ENCODE measurements at places on chromosomes 11 and 22.
A peak's percentile ranks its signal among the peaks of the same experiment; 100 is the strongest.

DNA sequence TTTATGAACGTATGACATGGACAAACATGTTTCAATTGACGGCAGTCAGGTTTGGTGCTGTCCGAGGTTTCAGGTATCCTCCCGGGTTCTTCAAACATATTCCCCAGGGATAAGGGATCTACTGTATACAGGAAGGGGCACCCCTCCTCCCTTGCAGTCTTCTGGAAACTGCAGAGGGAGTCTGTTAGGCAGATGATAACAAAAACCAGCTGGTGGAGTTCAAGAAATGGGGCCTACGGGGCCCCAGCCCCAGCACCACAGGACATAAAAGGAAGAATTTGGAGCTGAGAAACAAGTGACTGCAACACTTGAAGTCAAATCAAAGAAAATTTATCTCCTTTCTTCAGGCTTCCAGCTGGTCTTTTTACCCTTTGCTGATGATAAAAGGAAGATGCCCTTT is 32.1 kb downstream of the SNU13 start:
- DNase-seq = no peak

DNA sequence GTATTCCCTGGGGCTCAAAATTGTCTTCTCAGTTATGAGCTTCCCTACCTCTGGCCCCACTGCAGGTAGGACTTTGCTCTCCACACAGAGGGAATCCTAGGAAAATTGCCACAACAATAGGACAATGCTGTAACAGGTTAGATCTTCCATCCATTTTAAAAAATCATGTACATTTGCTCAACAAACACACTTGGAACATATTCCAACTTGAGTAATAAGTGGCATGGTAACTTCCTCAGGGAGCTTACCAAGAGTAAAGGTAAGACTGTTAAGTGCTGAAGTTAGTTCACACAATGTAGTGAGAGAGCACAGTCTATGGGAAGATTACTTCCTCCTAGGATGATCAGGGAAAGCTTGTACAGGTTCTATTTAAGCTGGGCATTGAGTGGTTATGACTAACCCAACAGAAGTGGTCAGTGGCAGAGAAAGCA is 78.9 kb upstream of the BIRC3 start:
- peak; percentile 46 for DNase-seq

GRCh38 chr11:48020092-48020755 is 39.9 kb downstream of the PTPRJ start:
- DNase-seq = no peak

DNA sequence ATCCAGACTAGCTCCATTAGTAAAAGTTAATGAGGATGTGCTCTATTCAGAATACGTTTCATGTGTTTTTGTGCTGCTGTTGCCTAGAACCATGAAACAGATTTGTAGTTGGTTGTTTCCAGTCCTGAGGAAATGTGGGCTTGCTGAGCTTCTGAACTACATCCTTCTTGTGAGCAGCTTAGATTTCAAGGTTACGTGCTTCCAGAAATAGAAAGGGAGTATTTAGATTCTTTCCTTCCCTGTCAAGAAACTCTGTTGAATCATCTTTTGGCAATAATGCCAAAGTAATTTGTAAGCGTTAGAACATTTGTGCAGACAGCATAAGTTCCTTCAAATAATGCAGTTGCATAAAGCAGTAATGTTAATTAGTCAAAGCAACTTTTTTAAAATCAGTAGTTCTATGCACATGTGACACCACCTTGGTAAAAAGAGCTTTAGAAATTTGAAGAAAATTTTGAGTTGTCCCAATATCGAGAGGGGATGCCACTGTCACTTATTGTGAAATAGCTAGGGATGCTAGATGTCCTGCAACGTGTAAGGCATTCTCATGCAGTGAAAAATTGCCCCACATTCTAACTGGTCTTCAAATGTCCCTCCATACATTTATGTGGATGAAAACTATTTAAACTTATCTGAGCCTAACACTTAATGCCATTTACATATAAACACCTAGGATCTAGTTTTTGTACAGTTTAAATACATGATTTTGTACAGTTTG is 169.6 kb downstream of the ETS1 start:
- DNase-seq = peak; percentile 59

- no peak for DNase-seq
These were observed 1417.1 kb downstream of the BRD1 start for GRCh38 chr22:48410536-48410935.

DNA sequence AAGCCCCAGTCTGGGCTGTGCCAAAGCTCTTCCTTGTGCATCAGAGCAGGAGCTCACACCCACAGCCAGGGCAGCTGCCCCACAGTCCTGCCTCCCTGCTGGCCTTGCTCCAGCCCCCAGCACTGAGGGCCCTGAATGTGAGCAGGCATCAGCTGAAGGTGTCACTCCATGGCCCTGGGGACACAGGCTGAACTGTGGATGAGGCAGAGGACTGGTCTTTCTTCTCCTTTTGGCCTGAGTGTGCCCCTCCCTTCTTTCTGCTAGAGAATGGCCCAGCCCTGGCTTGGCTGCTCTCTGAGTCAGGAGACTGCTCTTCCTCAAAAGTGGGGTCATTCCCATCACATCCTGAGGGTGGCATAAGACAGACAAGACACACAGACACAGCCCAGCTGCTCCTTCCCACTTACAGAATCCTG is 16.2 kb downstream of the OTOG start:
- DNase-seq = peak; percentile 22

DNA sequence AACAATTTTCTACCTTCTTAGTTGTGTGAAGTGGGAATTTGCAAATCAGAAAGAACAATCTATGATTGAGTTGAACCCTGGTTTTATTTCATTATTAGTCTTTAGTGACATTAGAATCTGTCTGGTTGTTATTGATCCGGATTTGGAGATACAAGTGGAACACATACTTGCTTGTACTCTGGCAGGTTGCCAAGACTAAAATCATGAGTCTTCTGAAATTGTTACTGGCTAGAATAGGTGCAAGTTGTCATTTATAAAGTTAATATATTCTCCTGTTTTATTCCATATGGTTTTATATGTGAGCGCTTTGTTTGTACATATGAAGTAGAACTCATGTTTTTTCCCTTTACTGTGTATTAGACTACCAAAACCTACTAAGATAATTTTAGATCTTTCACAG is 23.0 kb downstream of the CCDC15 start:
- DNase-seq = no peak

DNA sequence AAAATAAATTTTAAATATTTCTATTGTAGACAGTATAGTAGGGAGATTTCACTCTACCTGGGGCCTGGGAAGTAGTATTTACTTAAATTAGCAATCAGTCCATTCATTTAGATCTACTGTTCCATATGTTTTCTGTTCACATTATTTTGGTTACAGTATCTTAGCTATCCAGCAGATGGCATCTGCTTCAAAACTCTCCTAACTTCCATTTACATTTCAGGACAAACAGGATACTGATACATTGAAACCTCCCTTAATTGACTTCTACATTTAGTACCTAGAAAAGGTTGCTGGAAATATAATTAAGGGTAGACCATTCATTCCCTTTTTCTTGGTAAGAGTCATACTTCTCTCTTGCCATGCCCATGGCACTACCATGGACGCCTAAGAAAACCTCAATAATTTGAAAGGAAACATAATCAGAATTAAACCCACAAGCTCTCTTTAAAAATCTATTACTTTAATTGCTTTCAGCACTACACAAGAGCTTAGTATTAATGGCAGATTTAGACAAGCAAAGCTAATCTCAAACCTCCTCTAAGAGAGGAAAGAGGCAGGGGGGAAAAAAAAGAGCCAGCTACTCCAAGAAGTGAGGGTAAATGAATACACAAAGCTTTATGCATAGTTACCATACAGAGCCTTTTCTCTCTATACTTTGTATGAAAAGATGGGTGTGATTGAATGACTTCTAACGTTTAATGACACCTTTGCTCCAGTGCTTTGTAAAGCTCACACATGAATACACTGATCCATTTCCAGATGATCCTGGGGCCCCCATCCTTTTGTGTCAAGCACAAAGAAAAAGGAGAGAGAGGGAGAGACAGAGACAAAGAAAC is 131.2 kb upstream of the MTMR2 start:
- peak; percentile 68 for DNase-seq

DNA sequence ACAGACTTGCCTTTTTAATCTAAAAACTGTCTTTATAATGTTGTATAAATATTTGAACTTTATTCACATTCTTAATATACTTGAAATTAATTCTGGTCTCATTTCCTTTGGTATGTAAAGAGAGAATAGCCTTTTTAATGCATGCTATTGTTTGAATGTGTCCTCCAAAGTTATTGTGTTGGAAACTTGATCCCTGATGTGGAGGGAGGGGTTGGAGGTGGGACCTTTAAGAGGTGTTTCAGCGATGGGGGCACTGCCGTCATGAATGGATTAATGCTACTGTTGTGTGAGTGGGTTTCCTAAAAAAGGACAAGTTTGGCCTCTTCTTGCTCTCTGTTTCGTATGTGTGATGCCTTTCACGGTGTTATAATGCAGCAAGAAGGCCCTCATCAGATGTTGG is 131.7 kb downstream of the DDX10 start:
- no peak for DNase-seq

GRCh38 chr11:6419009-6419631 is at the start of gene APBB1:
TSS of gene APBB1 (minus strand) at chr11:6419094. CDS start at chr11:6411347, 7,747 bp downstream.
- DNase-seq = peak; percentile 23

GRCh38 chr22:42236268-42236667 is 34.2 kb downstream of the TCF20 start:
- DNase-seq = no peak

- no peak for DNase-seq
These were observed 34.2 kb upstream of the RRM1 start for GRCh38 chr11:4060182-4060923.

DNA sequence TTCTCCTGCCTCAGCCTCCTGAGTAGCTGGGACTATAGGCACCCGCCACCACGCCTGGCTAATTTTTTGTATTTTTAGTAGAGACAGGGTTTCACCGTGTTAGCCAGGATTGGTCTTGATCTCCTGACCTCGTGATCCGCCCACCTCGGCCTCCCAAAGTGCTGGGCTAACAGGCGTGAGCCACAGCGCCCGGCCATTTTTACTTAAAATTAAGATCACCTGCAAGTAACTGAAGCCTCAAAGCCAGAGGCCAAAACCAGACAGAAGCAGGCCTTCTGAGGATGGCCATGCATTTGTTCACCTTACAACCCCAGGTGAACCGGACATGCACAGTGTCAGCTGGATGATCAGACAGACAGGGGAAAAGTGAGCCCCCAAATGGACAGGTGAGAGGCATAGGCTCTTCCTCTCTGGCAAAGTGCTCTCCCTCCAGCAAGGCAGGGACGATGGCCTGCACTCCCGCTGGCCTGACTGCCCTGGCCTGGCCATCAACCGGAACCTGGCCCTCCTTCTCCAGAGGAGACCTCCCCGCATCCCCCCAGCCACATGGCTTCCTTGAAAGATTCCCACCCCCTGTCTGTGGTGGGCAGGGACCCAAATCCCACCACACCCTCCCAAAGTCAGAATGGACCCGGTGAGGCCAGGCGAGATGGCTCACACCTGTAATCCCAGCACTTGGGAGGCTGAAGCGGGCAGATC is 25.9 kb downstream of the APOBEC3H start:
- no peak for DNase-seq

DNA sequence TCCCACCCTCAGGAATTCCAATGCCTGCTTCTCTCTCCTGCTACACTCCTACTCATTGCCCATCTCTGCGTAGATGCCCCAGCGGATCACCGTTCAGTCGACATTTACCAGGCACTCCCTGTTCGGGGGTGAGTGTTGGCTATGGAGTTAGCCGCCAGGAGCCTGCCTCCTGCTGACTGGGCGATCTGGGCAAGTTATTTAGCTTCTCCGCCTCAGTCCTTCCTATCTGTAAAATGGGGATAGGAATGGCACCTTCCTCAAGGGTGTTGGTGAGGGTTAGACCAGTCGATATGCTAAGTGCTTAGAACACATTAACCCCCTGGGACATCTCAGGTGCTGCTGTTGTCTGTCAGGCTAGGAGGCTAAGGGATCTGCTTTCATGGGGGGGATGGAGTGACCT is 30.9 kb downstream of the FADD start:
- DNase-seq = no peak

DNA sequence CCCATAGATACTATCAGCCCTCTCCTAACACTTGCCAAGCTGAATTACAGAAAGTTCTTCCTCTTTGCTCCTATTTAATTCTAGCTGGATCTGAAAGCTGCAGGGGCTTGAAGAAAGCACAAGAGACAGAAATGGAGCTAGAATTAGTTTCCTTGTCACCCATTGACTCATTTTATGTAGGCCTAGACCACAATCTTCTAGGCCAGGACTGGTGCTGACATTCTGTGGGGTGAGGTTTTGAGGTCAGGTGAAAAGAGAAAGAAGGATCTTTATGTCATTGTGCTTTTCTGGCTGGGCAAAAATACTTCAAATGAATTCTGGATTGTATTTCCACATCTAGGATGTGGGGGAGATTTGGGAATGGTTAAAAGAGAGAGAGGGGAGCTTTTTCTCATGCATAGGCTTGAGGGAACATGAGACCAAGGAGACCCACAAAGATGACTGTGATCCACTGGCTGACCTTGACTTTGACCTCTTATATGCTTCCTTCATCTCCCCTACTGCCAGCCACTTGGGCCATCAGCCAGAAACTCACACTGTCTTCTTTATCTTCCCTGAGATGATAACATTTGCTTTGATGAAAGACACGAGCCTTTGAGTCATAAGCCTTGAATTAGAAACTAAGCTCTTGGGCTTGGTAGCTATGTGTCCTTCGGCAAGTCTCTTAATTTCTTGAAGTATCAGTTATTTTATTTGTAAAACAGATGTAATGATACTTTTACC is 274.9 kb upstream of the CADM1 start:
- DNase-seq = no peak

- DNase-seq = no peak
These were observed 81.9 kb upstream of the CRTAM start for GRCh38 chr11:122756417-122756816.

- peak; percentile 59 for DNase-seq
These were observed 339.0 kb downstream of the METTL15 start for GRCh38 chr11:28447226-28447625.

GRCh38 chr22:46622081-46622521 is 1.9 kb downstream of the GRAMD4 start:
- DNase-seq = peak; percentile 30

- no peak for DNase-seq
These were observed 39.1 kb upstream of the CREB3L1 start for GRCh38 chr11:46238078-46238966.

DNA sequence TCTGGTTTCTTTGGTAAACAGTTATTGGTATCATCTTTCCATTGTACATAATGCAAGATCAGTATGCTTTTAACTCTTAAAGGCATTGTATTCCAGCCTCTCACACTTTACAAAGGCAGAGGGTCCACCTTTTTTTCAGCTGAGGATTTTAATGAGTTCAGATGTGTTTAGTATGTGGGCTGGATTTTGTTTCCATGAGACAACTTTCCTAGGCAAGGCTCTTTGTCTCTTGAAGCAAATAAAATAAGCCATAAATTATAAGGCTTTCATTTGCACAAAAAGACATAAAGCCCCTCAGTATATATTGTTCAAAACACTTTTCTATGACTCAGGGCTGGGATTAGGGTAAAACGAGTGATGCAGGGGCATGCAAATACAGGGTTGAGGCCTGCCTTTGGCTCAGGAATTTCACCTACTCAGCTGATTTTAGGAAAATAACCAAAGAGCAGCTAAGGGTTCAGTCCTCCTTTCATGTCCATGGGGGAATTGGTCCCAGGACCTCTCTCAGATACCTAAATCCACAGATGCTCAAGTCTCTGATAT is 7.6 kb downstream of the MMP20 start:
- no peak for DNase-seq

- no peak for DNase-seq
These were observed 19.0 kb downstream of the APOL5 start for GRCh38 chr22:35736701-35737100.

All from renal cortical epithelial cell (primary cell).